SJCRH30 (cell line): ENCODE measurements at places on chromosomes 3 and 15.

- no peak overlapping the region for H3K27ac ChIP-seq
- no peaks in the 10 kb centered on the region for H3K27me3 ChIP-seq
- DNase-seq, result no peak
- H3K36me3 ChIP-seq, result no peaks in the 10 kb centered on the region
- no peak overlapping the region for H3K4me3 ChIP-seq
- H3K4me1 ChIP-seq, result no peaks in the 10 kb centered on the region
Observed at GRCh38 chr3:43490640-43491185, 131.1 kb downstream of the ANO10 start.

GRCh38 chr3:23663246-23663645 is 142.5 kb upstream of the UBE2E1 start:
- DNase-seq, result no peak
- no peaks in the 10 kb centered on the region for H3K36me3 ChIP-seq
- H3K4me3 ChIP-seq, result no peak overlapping the region
- no peak overlapping the region for H3K27ac ChIP-seq
- peaks cover 14% of the 10 kb centered on the region for H3K4me1 ChIP-seq

DNA sequence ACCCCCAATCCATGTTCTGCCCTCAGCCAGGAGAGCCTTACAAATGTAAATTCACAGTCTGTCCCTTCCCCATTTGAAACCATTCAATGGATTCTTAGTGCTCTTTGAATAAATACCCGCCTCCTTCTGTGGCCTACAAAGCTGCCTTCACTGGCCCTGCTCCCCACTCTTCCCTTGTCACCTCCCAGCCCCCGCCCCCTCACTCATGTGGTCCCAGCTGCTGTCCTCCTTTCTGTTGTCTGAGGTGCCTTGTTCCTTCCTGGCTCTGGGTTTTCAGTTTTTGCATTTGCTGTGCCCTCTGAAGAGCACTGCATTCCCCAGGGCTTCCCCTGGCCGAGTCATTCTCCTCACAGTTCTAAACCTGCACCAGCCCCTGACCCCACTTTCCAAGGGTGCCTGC is 3.2 kb downstream of the EFCAB12 start:
- DNase-seq, result no peak
- peaks cover 10% of the 10 kb centered on the region for H3K36me3 ChIP-seq
- H3K27me3 ChIP-seq, result no peaks in the 10 kb centered on the region
- no peaks in the 10 kb centered on the region for H3K4me1 ChIP-seq
- no peak overlapping the region for H3K27ac ChIP-seq
- no peak overlapping the region for H3K4me3 ChIP-seq

DNA sequence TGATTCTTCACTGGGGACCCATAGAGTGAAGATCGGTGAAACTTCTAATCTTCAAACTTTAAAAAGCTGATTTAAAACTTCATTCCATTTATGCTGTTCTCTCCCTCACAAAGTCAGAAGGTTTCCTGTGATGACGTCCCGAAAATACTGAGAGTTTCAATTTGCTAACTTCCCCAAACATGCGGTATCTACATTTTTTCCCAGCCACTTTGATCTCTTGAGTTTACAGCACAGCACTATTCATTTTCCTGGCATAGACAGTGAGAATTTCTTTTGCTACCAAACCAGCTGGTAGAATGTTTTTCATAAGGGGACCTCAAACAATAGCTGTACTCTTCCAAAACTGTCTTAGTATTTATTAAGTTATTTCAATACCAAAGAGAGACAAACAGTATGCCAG is 156.8 kb downstream of the LSAMP start:
- H3K27ac ChIP-seq, result no peak overlapping the region
- H3K36me3 ChIP-seq, result no peaks in the 10 kb centered on the region
- no peaks in the 10 kb centered on the region for H3K4me1 ChIP-seq
- H3K27me3 ChIP-seq, result no peaks in the 10 kb centered on the region
- H3K4me3 ChIP-seq, result no peak overlapping the region

DNA sequence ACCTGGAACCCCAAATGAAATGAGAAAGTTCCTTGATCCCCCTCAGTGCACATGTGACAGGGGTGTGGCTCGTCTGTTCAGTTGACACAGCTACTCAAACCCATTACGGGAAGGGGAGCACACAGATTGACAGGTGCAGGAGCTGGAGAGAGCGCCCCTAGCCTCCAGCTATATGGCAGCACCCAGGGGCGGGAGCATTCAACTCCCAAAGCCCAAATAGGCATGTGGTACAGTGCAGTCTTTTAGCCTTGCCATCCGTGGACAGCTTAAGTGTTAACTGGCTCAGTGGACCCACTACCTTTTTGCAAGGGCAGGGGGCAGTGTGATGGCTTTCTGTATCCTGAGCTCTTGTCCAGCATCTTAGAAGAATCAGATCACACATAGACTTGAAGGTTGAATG is 1374.2 kb upstream of the ALCAM start:
- H3K4me1 ChIP-seq, result no peaks in the 10 kb centered on the region
- no peak overlapping the region for H3K4me3 ChIP-seq
- DNase-seq, result peak; percentile 6
- H3K36me3 ChIP-seq, result no peaks in the 10 kb centered on the region

DNA sequence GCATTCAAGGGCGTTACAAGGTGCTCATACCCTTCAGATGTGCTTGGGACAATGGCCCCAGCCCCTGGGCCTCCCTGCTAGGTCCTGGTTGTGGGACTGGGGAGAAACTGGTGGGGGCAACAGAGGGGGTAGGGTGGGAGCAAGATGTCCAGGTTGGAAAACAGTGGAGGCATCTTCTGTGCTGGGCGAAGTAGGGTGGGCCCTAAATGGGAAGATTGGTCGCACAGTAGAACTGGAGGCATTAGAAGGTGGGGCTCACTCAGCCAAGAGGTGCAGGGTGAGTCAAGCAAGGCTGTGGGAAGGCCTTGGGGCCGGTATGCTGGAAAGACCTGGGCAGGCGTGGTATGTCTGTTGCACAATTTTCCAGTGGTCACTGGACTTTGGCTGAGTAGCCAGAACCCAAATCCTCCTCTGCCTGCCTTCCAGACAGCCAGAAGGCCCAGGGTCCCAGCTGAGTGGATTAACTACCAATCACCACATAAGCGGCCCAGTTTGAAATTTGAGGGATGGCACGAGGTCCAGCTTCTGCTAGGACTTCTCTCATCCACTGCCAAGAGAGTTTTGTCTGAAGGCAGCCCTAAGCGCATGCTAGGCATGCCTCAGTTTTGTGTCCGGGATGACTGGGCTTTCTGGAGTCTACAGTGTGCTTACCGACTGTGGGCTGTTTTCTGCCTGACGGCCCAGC is 74.5 kb downstream of the LSM3 start:
- H3K4me1 ChIP-seq, result no peaks in the 10 kb centered on the region; the same call in 1 of the 2 replicates
- H3K27me3 ChIP-seq, result no peaks in the 10 kb centered on the region; the same call in 1 of the 2 replicates

DNA sequence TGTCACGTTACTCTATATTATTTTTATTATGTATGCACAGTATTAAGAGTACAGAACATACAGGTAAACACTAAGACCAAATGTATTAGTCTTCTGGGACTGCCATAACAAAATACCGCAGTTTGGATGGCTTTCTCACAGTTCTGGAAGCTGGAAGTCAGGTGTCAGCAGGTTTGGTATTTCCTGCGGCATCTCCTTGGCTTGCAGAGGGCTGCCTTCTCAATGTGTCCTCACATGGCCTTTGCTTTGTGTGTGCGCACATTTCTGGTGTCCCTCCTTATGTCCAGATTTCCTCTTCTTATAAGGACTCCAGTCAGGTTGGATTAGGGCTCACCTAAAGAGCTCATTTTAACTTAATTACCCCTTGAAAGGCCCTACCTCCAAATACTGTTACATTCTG is 53.8 kb upstream of the CPOX start:
- no peak overlapping the region for H3K27ac ChIP-seq
- no peak for DNase-seq
- H3K4me3 ChIP-seq, result no peak overlapping the region
- H3K36me3 ChIP-seq, result no peaks in the 10 kb centered on the region
- no peaks in the 10 kb centered on the region for H3K4me1 ChIP-seq

DNA sequence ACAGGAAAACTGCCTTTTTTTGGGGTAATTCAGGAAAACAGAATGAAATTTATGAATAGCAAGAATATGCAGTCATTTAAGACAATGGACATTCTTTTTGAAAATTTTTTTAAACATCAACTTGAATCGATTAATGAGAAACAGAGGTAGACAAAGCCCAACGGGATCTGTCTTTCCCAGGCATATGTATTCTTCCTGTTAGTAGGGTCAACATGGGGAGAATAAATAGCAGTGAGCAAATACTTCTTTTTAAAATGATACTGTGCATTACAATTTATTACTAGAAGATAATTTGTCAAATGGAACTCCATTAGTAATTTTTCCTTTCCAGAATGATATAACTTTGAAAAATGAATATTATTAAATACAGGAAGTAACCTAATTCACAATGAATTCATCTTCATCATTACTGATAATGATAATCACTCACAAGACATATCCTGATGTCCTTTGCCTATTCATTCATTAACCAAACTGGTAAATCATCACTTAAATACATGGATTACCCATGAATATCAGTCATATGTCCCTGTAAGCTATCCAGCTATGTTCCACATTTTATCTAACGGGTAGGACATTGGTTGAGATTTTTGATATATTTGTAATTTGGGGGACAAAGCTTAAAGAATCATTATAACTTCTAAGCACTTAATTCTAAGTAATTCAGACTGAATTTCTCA is 209.2 kb upstream of the CDIN1 start:
- H3K4me3 ChIP-seq, result no peak overlapping the region
- no peak overlapping the region for H3K27ac ChIP-seq
- H3K4me1 ChIP-seq, result no peaks in the 10 kb centered on the region
- H3K27me3 ChIP-seq, result no peaks in the 10 kb centered on the region
- no peaks in the 10 kb centered on the region for H3K36me3 ChIP-seq
- DNase-seq, result no peak

- no peaks in the 10 kb centered on the region for H3K27me3 ChIP-seq
- no peak for DNase-seq
- no peak overlapping the region for H3K4me3 ChIP-seq
- peaks cover 3% of the 10 kb centered on the region; the same call in 1 of the 2 replicates for H3K36me3 ChIP-seq
- no peak overlapping the region for H3K27ac ChIP-seq
Observed at GRCh38 chr3:132641837-132642538, 17.6 kb downstream of the ACAD11 start.

DNA sequence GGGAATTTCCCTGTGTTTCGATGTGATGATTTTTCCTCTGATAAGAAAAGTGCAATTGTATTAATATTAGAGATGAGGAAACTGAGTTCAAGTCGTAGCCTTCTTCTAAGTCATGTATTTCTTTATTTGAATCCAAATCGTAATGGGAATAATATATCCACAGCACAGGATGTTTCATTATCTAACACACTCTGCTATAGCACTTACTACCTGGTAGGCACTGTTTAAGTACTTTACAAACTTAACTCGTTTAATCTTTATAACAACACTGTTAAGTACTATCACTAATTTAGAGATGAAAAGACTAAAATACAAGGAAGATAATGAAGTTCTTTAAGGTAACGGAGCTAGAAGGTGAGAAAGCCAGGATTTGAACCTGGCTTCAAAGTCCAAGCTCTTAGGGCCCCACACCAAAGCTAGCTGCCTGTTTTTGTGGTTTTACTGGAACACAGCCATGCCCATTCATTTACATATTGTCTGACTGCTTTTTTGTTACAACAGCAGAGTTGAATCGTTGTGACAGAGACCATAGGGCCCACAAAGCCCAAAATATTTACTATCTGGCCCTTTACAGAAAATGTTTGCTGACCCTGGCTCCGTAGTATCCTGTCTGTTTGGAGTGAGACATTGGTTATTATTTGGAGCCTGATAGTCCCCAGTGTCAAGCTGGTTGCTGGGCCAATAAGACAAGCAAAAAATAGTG is 9.6 kb upstream of the ATP13A3 start:
- no peak for DNase-seq
- H3K36me3 ChIP-seq, result no peaks in the 10 kb centered on the region
- no peaks in the 10 kb centered on the region for H3K27me3 ChIP-seq
- H3K27ac ChIP-seq, result no peak overlapping the region
- H3K4me3 ChIP-seq, result no peak overlapping the region
- peaks cover 27% of the 10 kb centered on the region for H3K4me1 ChIP-seq

DNA sequence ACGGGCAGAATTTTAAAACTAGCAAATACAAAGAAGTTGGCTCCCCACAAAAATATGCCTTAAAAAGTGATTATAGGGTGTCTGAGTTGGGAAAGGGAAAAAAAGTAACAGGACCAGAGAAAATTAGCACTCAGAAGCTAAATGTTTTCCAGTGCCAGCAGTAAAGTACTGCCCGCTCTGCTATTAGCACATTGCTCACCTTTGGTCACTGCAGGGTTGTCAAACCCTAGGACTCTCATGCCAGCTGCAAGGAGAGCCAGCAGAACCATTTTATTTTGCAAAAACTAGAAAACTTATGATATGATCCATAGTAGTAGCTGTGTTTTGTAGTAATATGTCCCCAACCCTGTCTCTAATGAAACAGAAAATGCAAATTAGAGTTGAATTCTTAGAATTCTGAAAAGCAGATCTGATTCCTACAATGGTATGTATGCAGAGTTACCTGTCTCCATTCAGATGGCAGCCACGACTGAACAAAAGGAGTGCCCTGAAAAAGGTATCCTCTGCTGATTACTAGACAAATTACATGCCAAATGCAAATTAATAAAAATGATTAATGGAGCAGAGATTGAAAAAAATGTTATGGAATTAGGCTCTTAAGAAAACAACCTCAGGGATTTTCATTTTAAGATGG is 150.3 kb downstream of the SNRK start:
- no peak overlapping the region for H3K27ac ChIP-seq
- H3K4me1 ChIP-seq, result no peaks in the 10 kb centered on the region
- DNase-seq, result no peak

DNA sequence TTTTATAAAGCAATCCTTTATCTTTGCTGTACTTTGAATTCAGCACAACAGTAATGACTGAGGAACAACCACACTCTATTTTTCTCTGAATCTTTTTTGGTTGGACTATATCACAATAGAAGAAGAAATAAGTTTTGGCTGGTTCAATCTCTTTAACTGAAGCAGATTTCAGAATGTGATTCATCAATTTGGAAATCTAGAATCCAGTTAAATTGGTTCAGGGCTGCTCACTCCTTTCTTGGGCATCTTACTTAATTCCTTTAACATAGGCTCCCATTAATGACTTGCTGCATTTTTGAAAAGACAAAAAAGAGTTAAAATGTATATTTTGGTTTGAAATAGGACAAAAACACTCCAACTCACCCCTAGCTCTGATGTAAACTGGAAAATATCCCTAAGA is 688.3 kb upstream of the NECTIN3 start:
- DNase-seq, result no peak
- H3K27me3 ChIP-seq, result no peaks in the 10 kb centered on the region
- no peaks in the 10 kb centered on the region for H3K36me3 ChIP-seq
- H3K4me1 ChIP-seq, result no peaks in the 10 kb centered on the region
- H3K27ac ChIP-seq, result no peak overlapping the region
- H3K4me3 ChIP-seq, result no peak overlapping the region

GRCh38 chr3:186544281-186544680 is at the start of gene CRYGS:
Gene CRYGS (minus strand): TSS chr3:186544380. CDS start chr3:186544326, 54 bp downstream.
- H3K4me1 ChIP-seq, result no peaks in the 10 kb centered on the region
- no peak for DNase-seq
- peaks cover 9% of the 10 kb centered on the region; the same call in 1 of the 2 replicates for H3K36me3 ChIP-seq
- H3K27me3 ChIP-seq, result no peaks in the 10 kb centered on the region
- no peak within 1 kb of the TSS for H3K27ac ChIP-seq
- H3K4me3 ChIP-seq, result no peak within 1 kb of the TSS

DNA sequence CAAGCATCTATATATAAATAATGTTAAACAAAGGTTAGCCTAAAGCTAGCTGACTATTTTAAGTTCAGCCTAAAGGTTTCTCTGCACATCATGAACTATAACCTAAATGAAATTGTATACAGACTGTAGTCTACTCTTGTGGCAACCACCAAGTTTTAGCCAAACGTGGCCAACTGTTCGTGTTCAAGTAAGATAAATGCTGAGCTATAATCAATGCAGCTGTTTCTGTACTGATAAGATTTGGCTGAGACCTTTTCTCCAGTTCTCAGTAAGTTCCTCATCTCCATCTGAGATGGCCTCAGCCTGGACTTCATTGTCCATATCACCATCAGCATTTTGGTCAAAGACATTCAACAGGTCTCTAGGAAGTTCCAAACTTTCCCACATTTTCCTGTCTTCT is 43.7 kb upstream of the IGSF10 start:
- no peak overlapping the region for H3K4me3 ChIP-seq
- no peak for DNase-seq
- no peaks in the 10 kb centered on the region for H3K27me3 ChIP-seq
- no peaks in the 10 kb centered on the region for H3K4me1 ChIP-seq
- no peaks in the 10 kb centered on the region for H3K36me3 ChIP-seq
